ENCODE measurements at places on chromosomes 1 and 21. TPM values are rescaled to one million over a fixed set of nuclear protein-coding genes. Genes with fewer than 3 reads are reported as not detected.

- DNase-seq, result no peak
Measured at GRCh38 chr1:155479205-155479604, 83.4 kb downstream of the ASH1L start.

- DNase-seq, result no peak
Measured at GRCh38 chr21:29384683-29385359, 86.1 kb downstream of the BACH1 start.

GRCh38 chr1:26854906-26855305 is 8.0 kb upstream of the SFN start:
- peak; percentile 74 for DNase-seq

The PSRC1 gene
- total RNA-seq, result 9.1 TPM

All from prostate gland (tissue), 2 donors.